ENCODE measurements at places on chromosomes 2 and 18.
A peak's percentile ranks its signal among the peaks of the same experiment; 100 is the strongest.

- DNase-seq = no peak
Observed at GRCh38 chr2:154324601-154325000, 373.9 kb upstream of the KCNJ3 start.

GRCh38 chr2:219119422-219120043 lies 41.1 kb downstream of the NHEJ1 start:
- DNase-seq = peak; percentile 10

DNA sequence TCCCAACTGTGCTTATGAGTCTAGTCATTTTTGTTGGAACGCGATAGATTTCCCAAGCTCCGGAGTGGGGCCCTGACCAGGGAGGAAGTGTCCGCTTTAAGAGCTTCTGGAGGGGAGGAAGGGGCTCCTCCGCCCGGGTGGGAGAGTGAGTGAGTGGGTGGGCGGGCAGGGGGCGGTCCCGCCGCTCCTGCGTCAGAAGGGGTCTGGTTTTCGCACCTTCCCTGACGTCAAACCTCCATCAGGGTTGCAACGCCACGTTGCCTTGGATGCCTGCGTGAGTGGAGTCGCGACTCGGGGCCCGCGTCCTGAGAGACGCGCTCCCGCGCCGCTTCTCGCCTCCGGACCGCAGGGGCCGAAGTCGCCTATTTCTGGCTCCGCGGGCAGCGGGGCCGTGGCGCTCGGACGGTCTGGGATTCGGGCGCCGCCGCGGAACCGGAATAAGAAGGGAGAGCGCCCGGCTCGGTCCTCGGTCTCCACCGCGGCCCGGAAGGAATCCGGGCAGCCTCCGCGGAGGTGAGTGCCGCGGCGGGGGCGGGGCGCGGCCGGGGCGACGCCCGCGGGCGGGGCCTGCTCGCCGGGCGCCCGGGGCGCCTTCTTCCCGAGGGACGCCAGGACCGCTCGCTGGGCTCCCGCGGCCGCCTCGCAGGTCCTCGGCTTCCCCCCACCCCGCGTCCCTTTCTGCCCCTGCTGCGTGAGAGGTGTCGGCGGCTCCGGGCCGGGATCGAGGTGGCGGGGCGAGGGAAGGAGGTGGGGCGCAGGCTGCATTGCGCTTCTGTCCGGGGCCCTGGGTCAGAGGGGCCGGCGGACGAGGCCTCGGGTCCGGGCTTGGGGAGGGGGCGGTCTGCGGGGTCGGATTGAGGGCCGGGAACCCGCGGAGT lies at the start of gene ZDBF2:
ZDBF2 (plus strand) TSS at position 230 of the 878 bp plus-strand sequence. CDS start 7,187 bp downstream, outside the sequence.
- peak; percentile 4 for DNase-seq

- no peak for DNase-seq
Observed at GRCh38 chr18:7848054-7848412, 280.9 kb downstream of the PTPRM start.

- DNase-seq = no peak
Observed at GRCh38 chr2:65580824-65581223, 148.4 kb upstream of the SPRED2 start.

GRCh38 chr18:37393221-37393827 lies 172.3 kb downstream of the CELF4 start:
- no peak for DNase-seq

DNA sequence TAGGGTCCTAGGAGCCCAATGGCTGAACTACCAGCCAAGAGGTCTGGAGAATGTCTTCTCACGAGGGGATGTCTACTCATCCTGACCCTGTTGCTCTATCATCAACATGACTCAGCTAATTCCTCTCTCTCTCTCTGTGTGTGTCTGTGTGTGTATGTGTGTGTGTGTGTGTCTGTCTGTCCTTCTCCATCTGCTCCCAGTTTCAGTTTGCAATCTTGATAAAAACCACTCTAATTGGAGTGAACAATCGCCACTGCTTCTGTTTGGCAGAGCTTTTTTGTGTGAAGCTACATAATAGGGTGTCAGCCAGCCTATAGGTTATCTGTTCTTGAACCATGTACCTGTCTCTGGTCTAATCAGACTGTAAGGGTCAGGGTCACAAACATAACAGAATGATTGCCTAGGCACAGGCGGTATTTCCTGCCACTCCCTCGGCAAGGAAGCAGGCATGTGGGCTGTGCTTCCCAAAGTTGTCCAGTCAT lies 219.8 kb downstream of the SH3BP4 start:
- no peak for DNase-seq

DNA sequence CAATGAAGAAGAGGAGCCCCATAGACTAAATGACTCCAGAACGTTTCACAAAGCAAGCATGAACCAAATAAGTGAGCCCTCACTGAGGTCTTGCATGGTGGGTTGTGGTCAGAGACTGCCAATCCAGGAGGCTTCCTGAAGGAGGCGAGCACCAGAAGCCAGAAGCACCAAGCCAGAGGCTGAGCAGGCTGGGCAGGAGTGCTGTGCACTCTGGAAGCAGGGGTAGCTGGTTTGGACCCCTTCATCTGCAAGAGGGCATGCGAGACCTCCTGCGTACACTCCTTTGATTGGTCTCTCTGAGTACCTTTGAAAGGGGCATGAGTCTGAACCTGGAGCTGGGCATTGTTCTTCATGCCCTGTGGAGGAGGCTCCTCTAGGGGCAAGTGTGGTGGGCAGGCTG lies 192.5 kb downstream of the HAUS1 start:
- no peak for DNase-seq

DNA sequence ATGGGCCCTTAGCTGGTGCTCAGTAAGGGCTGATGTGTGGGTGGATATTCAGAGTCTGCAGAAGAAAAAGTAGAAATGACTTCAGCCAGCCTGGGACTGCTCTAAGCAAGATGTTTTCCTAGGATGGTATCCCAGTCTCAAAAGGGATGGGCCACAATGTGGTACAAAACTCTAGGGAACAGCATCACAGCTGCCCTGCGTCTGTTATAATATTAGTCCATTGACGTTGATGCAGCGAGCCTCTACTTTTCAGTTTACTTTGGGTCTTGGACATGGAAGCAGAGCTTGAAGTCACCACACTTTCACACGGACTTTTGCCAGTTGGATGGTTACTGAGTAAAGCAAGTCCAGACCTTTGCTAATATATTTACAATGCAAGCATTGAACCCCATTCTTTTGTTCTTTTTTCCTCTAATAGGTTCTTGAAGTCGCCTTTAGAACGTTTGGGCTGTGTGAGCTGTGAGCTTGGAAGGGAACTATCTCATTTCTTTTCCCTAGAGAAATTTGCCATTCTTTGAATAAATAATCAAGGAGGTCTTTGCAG lies 105.7 kb downstream of the RDH14 start:
- no peak for DNase-seq

- no peak for DNase-seq
Observed at GRCh38 chr2:85216927-85217326, 83.7 kb downstream of the TCF7L1 start.

DNA sequence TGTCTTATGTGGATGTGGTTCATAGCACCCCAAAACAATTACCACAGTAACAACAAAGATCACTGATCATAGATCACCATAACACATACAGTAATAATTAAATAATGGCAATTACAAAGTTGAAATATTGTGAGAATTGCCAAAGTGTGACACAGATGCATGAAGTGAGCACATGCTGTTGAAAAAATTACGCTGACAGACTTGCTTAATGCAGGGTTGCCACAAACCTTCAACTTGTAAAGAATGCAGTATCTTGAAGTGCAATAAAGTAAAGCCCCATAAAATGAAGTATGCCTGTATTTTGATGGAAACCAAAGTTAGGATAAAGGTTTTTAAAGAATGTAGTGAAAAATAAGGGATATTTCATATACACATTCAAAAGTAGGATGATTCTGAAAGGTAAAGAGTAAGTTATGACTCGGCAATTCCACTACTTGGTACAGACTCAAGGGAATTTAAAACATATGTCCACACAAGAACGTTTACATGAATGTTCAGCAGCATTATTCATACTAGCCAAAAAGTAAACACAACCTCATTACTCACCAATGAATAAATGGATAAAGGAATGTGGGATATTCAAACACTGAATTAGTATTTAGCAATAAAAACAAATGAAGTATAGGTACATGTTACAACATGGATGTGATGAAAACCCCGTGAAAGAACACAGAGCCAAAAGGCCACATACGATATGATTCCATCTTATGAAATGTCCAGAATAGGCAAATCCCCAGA lies 61.6 kb downstream of the SCN9A start:
- DNase-seq = no peak

GRCh38 chr2:74843899-74844298 lies 10.0 kb downstream of the HK2 start:
- DNase-seq = no peak

GRCh38 chr18:35362531-35362930 lies 14.6 kb downstream of the ZNF396 start:
- no peak for DNase-seq

- DNase-seq = no peak
Observed at GRCh38 chr2:106159866-106160785, 34.0 kb downstream of the UXS1 start.

GRCh38 chr2:151842830-151843690 lies 14.8 kb upstream of the ARL5A start:
- no peak for DNase-seq

DNA sequence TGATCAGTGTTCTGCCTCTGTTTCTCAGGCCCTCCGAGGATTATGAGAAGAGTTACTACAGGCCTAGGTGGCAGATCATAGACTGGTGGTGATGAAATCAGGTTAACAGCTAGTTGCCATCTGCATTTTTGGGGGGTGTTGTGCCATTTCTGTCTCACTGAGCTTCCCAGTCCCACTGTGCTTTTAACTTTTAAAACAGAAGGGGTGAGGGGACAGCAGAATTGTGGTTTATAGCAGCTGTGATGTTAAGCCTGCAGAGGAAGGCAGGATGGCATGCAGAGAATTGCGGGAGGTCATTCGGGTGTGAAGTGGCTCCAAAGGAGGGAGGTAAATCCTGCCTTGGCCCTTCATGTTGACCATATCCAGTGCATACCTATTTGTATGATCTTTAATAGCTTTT lies 5.0 kb downstream of the CAB39 start:
- no peak for DNase-seq

GRCh38 chr2:101623031-101623521 lies 74.4 kb upstream of the MAP4K4 start:
- DNase-seq = no peak

DNA sequence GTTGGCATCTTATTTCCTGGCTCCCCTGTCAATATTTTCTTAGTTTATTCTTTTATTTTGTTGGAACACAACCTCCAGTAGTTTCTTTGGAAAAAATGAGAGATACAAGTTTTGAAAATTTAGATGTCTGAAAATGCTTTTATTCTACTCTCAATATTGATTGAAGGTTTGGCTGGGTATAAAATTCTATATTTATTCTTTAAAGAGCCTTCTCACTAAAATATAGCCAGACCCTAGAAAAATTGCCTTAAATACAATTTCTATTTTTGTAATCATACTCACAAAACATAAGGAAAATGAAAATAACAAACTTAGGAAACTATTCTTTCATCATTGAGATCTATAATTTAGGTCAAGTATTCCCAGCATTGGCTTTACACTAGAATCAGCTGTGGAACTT lies 103.7 kb downstream of the CYP26B1 start:
- no peak for DNase-seq

- no peak for DNase-seq
Observed at GRCh38 chr18:6546229-6546628, 131.5 kb upstream of the L3MBTL4 start.

- no peak for DNase-seq
Observed at GRCh38 chr2:96763511-96764252, 3.0 kb downstream of the CNNM4 start.

DNA sequence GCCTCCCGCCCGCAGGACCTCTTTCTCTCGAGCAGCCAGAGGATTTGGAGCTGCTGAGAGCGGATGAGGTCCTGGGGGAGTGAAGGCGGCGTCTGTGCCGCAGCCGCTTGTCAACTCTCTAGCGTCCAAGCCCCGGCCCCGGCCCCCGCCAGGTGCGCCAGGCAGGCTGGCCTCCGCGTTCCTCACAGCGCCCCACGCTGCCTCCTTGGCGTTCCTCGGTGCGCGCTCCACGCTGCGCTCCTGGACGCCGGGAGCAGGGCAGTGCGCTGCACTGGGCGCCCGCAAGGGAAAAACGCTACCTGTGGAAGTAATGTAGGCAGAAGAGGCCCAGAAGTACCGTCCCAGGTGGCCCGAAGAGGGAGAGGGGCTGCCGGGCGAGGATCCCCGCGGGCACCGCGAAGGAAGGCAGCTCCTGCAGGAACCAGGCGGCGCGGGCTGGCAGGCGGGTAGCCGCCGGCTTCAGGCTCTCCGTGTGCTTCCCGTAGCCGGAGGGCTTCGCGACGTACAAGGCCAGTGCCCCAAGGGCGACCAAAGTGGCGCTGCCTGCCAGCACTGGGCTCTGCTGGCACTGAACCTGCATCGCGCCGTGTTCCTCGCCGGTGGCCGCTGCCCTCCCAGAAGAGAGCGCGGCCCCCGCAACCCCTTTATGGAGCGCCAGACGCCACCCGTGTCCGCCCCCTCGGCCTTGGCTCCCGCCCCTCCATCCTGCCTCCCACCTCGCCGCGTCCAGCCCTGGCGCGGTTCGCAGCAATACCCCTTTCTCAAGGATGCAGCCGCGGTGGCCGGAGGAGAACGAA lies at the start of gene SRD5A2:
SRD5A2 (minus strand) TSS at position 618 of the 797 bp plus-strand sequence; CDS start at position 580, 38 bp downstream.
- no peak for DNase-seq

- DNase-seq = no peak
Observed at GRCh38 chr2:71372042-71372441, 40.5 kb downstream of the ZNF638 start.

DNA sequence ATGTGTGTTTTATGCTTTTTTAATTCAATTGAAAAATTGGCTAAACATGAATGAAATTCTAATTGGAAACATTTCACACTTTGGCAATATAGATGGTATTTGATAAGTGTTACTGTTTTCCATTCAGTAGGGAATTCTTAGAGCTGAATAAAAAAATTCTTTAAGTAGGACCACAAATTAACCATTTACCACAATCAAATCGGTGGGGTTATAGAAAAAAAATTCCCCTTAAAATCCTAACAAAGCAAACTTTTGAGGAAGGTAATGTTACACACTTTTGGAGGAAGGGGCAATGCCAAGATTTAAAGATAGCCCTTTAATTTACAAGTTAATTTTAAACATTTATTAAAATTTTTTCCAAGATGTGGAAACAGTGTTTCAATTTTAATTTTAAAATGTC lies 279.0 kb upstream of the FIGN start:
- DNase-seq = no peak

DNA sequence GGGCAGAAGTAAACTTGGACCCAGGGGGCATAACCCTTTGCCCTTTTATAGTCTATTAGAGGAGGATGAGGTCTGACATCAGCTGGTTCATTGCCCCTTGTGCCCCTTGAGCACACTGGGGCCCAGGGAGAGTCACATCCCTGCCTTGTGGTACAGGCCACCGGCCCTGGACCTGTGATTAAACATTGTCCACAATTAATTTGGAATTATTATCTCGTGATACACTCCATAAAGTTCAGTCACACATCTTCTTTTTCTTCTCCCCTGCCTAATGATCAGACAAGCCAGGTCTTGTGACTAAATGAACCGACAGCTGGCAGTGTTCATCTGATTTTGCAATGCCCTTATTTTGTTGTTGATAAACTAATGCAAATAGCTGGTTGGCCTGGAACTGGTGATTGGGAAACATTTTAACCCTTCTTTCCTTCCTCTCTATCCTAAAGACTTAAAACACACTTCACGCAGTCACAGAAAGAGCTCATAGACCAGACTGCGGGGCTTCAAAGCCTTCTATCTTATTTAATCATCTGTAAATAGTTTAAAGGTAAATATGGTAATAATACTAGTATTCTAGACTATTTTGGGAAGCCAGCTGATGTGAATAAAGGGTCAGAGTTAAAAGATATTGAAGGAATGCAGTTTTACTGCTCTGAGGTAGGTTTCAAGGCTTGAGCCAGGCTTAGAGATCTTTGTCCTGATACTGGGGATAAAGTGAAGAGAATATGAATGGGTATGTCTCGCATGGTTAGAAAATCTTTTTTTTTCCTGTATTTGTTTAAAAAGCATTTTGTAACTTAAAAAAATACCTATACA lies 13.4 kb downstream of the IL1R1 start:
- no peak for DNase-seq

Data from nucleus accumbens (tissue), 56 donors.